ENCODE measurements at places on chromosomes 16 and 17. TPM values are rescaled to one million over a fixed set of nuclear protein-coding genes. Genes with fewer than 3 reads are reported as not detected.

DNA sequence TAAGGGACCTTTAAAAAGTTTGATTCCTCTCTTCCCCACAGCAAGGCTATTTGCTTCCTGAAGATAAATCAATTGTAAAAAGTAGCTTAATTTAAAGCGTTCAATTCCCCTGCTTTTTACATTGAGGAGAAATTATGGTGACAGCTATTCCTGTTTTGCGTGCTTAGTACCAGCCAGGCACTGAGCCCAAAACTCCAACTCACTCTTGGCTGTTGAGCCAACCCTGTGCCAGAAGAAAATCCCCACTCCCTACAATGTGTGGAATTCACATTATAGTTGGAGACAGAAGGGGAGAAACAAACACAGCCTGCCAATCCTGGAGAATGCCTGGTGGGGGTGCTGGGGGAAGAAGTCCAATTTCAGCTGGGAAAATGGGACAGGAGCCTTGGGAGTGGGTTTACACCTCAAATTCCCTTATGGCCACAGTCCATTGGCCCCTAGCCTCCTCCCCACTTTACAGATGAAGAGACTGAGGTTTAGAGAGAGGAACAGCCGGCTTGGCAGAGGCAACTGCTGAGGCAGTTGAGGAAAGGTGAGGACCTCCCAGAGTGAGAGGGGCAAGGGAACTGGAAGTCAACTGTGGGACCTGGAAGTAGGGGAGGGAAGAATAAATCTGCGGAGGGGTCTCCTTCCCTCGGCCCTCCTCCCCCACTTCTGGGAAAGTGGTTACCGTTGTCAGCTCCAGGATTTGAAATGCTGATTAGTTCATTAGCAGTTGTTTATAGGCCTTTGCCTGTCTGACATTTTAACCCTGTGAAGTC is 26.1 kb downstream of the CDH1 start:
- H3K27ac ChIP-seq: peak overlapping the region; percentile 80
- no peak for DNase-seq
- H3K36me3 ChIP-seq: peaks cover 19% of the 10 kb centered on the region
- peaks cover 26% of the 10 kb centered on the region for H3K4me1 ChIP-seq

DNA sequence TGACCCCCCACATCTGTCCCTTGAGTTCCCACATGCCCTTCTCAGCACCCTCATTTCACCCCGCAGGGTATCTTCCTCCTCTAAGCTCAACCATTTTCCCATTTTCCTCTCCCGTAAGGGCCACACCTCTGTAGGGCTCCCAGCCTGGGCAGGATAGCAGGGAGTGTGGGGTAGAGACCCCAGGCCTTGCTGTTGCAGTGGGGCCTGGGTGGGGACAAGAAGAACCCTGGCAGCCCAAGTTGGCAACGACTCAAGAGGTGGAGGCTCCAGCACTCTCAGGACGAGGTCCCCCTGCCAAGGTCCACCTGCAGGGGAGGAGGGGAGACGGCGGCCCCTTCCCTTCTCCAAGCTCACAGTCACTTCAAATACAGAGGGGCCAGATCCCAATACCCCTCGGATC is 2.0 kb upstream of the TMEM92 start:
- H3K27ac ChIP-seq: no peak overlapping the region
- peaks cover 28% of the 10 kb centered on the region for H3K27me3 ChIP-seq
- DNase-seq: no peak

DNA sequence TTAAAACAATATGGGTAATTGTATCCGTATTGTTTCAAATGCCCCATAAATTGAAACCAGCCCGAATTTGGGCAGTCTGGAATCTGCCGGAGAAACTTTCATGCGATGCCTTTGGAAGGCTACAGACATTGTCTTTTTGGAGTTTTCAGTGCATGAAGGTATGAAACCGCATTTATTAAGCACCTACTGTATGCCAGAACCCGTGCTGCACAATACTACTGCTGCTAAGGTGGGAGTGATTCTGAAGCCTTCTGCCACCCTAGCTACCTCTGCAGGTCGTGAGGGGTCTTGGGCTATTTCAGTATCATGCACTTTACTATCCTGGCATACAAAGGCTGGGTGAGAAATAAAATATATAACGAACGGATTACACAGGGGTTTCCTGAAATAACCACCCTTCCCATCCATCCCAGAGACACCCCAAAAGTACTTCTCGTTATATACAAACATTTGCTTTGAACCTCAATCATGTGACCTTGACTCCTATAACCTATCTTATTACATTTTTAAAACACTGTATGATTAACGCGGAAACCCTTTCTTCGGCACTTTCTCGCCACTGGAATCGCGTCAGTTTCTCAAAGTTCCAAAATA is 1.0 kb upstream of the MSI2 start:
- peak overlapping the region; percentile 86 for H3K4me3 ChIP-seq
- no peak for DNase-seq
- H3K27me3 ChIP-seq: no peaks in the 10 kb centered on the region
- peaks cover 28% of the 10 kb centered on the region for H3K4me1 ChIP-seq

The WFIKKN1 gene
- total RNA-seq: 42.8 TPM

DNA sequence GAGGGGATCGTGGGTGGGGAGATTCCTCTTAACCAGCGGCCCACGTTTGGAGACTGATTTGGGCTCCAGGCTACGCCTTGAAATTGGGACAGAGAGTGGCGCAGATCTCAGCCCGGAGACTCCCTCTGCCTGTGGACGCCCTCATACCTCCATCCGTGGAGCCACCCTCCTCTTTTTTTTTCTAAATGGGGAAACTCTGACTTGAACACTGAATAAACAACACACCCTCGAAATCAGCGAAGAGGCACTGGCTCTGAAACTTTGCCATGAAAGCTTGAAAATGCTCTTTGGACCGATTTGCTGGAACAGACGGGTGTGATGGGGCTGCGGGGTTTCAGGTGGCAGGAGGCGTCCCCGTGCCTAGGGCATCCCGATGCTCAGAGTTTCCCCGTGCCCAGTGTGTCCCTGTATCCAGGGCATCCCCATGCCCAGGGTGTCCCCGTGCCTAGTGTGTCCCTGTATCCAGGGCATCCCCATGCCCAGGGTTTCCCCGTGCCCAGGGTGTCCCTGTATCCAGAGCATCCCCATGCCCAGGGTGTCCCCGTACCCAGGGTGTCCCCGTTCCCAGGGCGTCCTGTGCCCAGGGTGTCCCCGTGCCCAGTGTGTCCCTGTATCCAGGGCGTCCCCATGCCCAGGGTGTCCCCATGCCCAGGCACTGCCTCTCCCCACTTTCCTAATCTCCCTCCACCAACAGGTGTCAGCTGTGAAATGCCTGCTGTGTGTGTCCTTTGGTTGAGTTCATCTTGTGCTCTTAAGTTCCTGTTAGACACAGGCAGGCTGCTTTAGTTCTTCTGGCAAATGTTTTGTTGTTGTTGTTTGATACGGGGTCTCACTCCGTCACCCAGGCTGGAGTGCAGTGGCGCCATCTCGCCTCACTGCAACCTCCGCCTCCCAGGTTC is 187.0 kb downstream of the SEC14L1 start:
- no peaks in the 10 kb centered on the region for H3K27me3 ChIP-seq
- peaks cover 15% of the 10 kb centered on the region for H3K4me1 ChIP-seq
- H3K27ac ChIP-seq: no peak overlapping the region
- DNase-seq: no peak
- H3K4me3 ChIP-seq: no peak overlapping the region

DNA sequence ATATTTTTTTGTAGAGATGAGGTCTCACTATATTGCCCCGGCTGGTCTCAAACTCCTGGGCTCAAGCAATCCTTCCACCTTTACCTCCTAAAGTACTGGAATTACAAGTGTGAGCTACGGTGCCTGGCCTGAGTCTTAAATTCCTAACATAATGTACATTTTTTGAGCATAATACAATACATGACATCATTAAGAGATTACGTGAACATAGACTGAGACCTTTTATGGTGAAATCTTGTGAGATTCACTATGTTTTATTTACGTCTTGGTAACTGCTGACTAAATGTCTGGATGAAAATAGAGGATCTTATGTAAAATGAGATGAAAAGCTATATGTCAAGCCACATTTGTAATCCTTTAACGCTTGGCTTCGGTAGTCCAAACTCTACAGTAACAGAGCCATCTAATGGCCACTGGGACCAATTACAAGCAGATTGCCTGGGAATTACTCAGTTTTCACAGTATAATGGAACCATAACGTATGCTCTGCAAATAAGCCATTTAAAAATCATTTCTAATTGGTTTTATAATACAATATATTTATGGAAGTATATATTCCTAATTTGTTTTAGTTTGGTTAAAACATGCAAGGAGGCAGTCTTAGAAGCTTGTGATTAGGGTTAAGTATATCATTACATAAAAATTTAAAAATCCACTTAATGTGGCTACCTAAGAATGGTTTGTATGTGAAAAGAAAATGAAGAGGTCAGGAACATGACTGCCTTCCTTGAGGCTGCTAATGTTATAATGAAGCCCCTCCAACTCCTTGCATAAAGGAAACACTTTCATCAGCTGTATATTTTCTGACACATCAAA is 8.1 kb upstream of the EFCAB13 start:
- no peaks in the 10 kb centered on the region for H3K36me3 ChIP-seq
- H3K4me3 ChIP-seq: no peak overlapping the region
- no peak for DNase-seq

The NUPR1 gene
- total RNA-seq: not detected

The GNGT2 gene
- total RNA-seq: not detected

DNA sequence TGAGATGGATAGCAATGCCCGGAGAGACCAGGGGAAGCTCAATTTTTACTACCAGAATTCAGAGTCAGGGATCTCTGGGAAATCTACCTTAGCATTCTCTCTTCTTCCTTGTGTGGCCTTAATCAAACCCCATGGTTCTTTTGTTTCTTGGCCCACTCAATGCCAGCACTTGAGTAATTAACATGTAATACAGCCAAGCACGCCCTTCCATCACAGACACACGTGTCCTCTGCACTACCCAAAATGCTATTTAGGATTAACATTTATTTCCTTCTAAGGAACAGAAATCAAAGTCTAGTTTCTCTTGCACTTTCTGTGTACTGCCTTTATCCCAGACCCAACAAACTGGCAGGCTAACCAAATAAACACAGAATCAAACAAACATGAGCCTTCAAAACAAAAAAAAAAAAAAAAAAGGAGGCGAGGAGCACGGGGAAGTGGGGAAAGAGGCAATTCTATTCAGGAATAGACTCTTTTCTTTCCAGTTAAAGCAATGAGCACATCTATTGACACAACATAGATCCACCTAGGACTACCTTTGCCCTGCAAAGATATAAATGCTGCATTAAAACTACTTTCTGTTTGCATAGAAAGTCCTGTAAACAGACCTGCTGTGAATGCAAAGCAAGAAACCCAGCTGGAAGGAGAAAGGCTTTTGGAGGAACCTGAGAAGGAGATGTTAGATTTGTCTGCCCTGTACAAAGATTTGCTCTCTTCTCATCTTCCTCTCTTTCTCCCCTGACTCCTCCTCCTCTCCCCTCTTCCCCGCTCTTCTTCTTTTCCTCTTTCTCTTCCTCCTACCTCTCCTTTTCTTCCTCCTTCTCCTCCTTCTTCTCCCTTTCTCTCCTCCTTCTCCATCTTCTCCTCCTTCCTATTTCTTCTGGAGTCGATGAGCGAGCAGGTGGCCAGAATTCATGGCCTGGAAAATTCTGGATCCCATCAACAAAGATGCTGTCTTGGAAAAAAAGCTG is 294.4 kb downstream of the NPIPA8 start:
- no peaks in the 10 kb centered on the region for H3K36me3 ChIP-seq
- no peak for DNase-seq
- peaks cover 22% of the 10 kb centered on the region for H3K27me3 ChIP-seq
- no peak overlapping the region for H3K4me3 ChIP-seq

GRCh38 chr17:20983359-20983637 is 59.5 kb downstream of the USP22 start:
- H3K27ac ChIP-seq: no peak overlapping the region
- peaks cover 32% of the 10 kb centered on the region for H3K36me3 ChIP-seq
- H3K4me3 ChIP-seq: no peak overlapping the region
- DNase-seq: no peak
- peaks cover 4% of the 10 kb centered on the region for H3K4me1 ChIP-seq

- no peaks in the 10 kb centered on the region for H3K36me3 ChIP-seq
- H3K27ac ChIP-seq: no peak overlapping the region
- peaks cover 2% of the 10 kb centered on the region for H3K4me1 ChIP-seq
These were observed 173.3 kb downstream of the PMP22 start for GRCh38 chr17:15091825-15092224.

The HOXB6 gene
- 0.96 TPM for total RNA-seq

The PIPOX gene
- 5.3 TPM for total RNA-seq

DNA sequence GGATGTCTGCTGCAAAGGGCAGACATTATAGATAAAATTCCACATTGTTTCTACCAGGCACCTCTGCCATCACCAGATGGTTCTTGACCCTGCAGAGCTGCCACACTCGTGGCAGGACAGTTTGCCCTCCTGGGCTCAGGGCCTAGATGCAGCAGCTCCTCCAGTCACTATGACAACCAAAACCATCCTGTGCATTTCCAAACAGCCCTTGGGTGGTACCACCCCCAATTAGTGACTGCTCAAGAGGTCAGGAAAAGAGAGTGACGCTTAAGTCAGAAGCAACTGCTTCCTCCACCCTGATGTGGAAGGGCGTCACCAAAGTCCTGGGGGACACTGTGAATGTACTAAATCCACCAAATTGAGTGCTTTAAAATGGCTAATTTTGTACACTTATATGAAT is 109.2 kb downstream of the C16orf95 start:
- peaks cover 9% of the 10 kb centered on the region for H3K27me3 ChIP-seq
- no peak overlapping the region for H3K4me3 ChIP-seq
- H3K27ac ChIP-seq: no peak overlapping the region
- no peaks in the 10 kb centered on the region for H3K36me3 ChIP-seq

DNA sequence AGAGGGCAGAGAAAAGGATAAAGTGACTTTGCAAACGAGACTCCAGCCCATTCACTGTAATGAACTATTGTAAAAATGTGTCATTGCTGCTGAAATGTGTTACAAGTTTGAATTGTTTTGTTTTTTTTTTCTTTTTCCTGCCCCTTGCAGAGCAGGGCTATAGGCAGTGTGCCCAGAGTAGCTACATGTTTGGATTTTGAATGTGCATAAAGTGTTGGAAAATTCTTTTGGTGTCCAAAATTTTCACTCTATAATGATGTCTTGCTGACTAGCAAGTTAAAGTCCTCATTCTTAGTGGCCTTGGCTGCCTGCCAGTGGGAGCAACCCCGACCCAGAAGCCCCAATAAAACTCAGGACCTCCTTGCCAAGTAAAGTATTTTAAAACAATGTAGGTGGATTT is 66.5 kb downstream of the IGF2BP1 start:
- H3K27ac ChIP-seq: no peak overlapping the region
- H3K4me1 ChIP-seq: no peaks in the 10 kb centered on the region
- no peaks in the 10 kb centered on the region for H3K36me3 ChIP-seq
- H3K27me3 ChIP-seq: peaks cover 2% of the 10 kb centered on the region

DNA sequence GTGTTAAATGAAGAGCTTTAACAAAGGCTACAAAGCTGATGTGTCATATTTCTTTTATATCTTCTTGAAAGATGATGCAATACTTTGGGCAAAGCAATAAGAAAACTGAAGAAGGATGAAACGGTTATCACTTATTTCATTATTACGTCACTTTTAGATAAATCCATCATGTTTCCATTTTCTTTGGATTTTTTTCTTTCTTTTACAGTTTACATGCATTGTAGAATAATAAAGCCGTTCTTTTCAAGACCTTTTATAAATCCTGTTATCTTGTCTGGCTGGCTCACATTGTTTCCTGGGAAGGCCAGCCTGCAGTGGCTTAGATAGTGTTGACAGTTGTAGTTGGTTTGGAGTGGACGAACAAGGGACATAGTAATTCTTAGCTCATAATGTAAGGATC is 28.9 kb downstream of the TANC2 start:
- no peaks in the 10 kb centered on the region for H3K36me3 ChIP-seq
- H3K4me1 ChIP-seq: no peaks in the 10 kb centered on the region
- DNase-seq: no peak
- H3K27ac ChIP-seq: no peak overlapping the region

The CTRB1 gene
- not detected for total RNA-seq

Data from progenitor cell of endocrine pancreas (in vitro differentiated cells).